Effector memory CD8-positive, alpha-beta T cell (primary cell): ENCODE measurements at places on chromosomes 16 and 17.

DNA sequence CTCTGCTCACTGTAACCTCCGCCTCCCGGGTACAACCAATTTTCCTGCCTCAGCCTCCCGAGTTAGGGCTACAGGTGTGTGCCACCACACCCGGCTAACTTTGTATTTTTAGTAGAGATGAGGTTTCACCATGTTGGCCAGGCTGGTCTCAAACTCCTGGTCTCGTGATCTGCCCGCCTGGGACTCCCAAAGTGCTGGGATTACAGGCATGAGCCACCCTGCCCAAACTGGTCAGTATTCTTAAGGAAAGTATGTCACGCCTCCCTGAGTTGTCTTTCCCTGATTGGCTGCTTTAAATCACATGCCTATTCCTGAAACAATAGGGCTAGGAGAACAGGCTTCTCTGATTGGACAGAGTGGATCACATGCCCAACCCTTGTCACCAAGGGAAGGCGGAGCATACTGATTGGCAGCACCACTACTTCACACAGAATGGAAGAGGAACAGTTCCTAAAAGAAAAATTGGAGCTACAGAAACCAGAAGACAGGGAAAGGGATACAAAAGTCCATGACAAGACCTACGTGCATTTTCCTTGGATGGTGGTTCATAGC, 17.6 kb upstream of the CYB5B start:
- no peak for DNase-seq

DNA sequence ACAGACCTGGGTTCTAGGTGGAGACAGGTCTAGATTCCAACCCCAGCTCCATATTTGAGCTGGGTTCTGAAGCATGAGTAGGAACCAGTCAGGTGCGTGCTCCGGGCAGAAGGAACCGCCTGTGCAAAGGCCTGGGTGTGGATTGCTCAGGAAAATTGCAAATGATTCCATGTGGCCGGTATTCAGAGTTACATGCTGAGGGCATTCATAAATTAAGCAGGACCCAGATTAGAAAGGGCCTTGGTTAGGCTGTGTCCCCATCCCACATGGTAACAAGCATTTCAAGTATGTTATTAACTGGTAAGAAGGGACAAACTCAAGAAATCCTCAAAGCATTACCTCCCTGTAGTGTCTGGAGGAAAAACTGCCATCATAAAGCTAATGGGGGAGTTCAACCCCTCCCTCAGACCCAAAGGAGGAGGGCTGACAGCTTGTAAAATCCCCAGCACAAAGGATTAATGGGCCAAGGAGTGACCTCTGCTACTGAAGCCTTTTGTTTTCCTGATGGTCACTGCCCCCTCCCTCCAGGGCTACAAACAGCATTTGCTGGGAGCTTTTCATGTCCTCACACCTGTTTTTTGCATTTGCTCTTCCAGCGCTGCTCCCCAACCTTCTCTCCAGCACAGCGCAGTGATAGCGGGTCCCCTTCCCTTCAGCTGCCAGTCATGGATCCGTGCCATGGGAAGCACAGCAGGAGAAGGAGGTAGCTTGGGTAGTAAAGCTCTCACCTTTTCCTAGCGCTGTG, 218.0 kb downstream of the C16orf95 start:
- DNase-seq, result no peak

GRCh38 chr16:48378836-48379235, 6.4 kb downstream of the SIAH1 start:
- DNase-seq, result no peak

- no peak for DNase-seq
These were observed 78.0 kb upstream of the GAS7 start for GRCh38 chr17:10276436-10276835.

DNA sequence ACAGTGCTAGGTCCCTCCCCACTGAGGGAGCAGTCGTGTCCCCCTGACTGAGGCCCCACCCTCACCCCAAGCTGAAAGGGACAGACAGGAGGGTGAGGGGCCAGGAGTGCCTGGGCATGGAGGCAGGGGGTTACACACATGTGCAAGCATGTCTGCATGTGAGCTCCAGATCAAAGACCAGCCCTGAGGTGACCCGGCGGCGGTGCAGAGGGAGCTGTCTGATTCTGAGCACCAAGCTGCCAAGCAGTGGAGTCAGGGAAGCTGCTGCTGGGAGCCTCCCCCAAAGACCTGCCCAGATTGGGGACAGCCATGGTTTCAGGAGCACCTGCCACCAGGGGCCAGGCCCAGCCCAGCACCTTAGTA, 5.5 kb downstream of the DLX3 start:
- no peak for DNase-seq

DNA sequence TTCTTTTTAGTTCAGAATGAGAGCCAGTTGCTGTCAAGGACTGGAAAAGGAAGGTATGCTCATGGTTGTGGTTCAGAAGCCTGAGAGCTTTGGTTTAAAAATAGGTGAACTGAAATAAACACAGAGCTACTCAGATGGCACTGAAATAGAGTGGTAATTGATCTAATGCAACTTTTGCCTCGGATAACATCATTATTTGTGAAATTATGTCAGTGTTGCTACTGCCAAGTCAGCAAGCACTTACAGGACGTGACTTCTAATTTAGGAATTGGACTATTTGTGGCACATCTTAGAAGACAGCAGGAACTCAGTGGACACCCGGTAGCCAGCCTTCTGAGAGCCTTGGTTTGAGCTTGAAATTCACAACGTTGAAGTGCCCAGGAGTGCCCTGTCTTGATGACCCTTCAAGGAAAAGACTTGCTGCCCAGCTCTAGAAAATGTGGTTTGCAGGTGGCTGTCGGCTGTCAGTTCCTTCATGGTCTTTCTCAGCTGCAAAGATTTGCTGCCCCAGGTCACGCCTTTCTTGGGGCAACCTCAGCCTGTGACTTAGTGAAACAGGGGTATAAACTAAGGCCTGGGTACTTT, 42.0 kb upstream of the XYLT1 start:
- no peak for DNase-seq

- DNase-seq, result no peak
These were observed 234.9 kb upstream of the CIBAR2 start for GRCh38 chr16:85347213-85347591.

DNA sequence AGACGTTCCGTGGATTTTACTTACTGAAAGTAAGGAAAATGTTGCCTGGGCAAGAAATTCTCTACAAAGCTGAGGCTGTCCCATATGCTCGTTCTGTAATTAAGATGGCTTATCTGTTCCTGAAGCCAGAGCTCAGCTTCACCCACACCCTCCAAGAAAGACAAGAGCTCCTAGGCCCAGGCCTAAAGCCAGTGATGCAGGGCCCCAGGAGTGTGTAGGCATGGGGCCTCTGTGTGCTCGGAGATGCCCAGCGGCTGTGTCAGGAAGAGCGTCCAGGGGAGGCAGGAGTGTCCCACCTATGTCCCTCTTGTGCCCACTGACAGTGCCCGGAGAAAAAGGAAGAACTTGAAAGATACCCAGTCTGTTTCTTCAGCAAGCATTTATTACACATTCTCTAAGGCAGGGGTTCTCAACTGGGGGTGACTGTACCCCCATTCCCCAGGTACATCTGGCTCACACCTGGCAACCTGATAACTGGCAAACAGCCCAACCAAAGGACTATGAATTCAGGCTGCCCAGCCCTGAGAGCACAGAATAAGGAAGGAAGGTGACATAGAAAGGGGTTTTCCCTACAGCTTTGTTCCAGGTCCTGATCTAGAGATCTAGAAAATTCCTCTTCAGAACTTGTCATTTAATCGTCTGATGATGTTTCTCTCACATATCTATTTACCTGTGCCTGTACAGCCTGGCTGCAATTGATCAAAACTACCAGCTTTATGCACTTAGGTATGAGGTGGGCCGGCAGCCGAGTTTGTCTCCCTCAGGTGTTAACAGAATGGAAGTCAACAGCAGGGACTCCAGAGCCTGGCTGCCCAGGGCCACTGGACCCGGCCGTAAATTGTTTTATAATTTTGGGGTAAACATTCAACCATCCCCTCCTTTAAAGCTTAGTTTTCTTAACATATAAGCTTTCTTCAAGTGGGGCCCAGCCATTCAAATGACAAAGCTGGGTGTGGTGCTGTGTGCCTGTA, 12.0 kb downstream of the SNN start:
- DNase-seq, result no peak

DNA sequence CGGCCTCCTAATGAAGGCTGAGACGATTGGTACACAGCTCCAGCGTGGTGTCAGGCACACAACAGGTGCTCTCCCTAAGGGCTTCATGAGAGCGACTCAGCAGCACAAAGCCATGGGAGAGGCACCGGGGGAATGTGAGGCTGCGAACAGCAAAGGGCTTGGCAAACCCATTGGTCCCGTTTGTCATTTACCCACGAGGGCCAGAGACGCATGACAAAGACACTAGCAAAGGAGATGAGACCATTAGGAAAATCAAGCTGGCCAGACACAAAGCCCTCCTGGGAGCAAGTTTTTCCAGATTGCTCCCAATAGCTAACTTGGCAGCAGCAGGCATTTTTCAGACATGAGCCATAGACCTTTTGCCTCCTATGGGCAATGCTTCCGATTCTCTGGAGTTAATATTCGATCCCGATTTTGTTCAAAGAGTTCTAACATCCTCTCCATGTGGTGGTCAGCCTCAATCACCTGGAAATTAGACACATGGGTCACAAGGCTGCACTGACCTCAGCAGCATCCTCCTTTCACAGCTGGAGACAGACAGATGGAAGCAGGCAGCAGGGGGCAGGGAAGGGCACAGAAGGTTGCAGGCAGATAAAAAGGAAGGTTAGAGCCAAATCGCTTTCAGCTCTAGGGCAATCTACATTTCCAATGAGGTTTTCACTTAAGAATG, 38.2 kb downstream of the TK2 start:
- DNase-seq, result no peak

- no peak for DNase-seq
These were observed 29.4 kb upstream of the NAT9 start for GRCh38 chr17:74805591-74805991.

DNA sequence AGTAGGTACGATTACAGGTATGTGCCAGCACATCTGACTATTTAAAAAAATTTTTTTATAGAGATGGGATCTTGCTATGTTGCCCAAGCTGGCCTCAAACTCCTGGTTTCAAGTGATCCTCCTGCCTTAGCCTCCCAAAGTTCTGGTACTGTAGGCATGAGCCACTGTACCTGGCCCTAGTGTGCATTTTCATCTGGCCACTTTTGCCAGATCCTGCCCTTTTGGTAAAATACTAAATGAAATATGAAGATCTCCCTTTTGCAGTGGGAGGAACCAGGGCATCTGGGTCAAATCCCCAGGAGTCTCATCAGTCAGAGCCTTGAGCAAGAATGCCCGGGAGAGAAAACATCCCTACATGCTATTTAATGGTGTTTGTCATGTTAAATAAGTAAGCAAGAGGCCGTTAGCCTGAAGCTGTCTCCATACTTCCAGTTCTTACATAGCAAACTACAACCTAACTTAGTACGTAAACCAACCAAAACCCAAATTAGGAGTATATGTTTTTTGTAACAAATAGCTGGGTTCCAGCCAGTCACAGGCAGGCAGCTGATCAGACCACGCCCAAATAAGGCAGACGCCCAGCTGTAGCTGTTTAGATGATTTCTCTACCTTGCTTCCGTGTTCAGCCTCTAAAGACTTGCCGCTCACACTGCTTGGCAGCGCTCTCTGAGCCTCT, 46.5 kb upstream of the CLEC18A start:
- DNase-seq, result no peak

GRCh38 chr17:54834086-54834485, 66.6 kb upstream of the TOM1L1 start:
- no peak for DNase-seq

- no peak for DNase-seq
These were observed 6.8 kb upstream of the RNF213 start for GRCh38 chr17:80253631-80254395.

GRCh38 chr16:89641458-89642119, 15.9 kb downstream of the CHMP1A start:
- DNase-seq, result no peak

DNA sequence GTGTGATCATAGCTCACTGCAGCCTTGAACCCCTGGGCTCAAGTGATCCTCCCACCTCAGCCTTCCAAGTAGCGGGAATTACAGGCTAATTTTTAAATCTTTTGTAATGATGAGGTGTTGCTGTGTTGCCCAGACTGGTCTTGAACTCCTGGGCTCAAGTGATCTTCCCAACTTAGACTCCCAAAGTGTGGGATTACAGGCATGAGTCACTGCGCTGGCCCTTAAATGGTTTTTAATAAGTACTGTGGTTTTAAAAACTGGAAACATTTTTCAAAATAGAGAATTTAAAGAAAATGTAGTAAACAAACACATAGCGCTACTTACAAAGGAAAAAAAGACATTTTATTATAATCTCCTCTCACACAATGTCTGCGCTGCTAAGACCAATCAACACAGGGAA, 32.2 kb downstream of the MARCHF10 start:
- no peak for DNase-seq

DNA sequence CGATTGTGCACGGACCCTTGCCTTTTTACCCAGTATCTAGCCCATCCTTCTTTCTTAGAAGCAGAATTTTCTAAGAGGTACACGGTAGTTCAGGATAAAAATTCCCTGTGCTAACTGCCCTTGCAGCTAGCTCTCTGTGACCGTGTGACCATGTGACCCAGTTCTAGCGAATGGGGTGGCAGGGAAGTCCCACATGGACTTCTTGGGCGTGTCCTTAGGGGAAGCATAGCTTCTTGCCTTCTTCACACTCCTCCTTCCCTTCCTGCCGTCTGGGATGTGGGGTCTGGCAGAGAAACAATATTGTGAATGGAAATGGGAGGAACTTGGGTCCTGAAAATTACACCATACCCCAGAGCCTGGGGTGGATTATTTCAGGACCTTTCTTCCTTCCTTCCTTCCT, 670.7 kb downstream of the MAF start:
- no peak for DNase-seq

GRCh38 chr16:86512860-86513470, 2.6 kb downstream of the FOXF1 start:
- DNase-seq, result no peak

DNA sequence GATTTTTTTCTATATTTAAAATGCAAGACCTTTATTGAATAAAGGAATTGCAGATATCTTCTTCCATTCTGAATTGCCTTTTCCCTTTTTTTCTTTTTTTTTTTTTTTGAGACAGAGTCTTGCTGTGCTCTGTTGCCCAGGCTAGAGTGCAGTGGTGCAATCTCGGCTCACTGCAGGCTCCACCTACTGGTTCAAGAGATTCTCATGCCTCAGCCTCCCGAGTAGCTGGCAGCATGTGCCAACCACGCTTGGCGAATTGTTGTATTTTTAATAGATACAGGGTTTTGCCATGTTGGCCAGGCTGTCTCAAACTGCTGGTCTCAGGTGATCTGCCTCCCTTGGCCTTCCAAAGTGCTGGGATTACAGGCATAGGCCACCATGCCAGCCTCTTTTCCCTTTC, 151.5 kb downstream of the CEP112 start:
- DNase-seq, result no peak

- DNase-seq, result no peak
These were observed 28.2 kb downstream of the SLC39A11 start for GRCh38 chr17:73064084-73064938.

DNA sequence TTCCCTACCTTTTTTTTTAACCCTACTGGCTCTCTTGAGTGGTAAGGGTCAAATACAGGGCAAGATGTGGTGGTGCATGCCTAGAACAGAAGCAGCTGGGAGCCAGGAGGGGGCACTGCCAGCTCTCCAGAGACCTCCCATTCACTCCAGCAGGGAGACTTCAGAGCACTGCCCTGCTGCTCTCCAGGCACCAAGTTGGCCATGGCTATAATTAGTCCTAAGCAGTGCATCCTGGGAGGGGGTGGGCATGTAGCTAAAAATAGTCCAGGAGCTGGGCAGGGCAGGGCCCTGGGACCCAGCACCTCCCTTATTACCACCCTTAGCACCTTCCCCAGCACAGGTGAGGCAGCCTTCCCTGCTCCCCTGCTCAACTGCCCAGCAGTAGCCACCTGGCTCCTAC, 3.5 kb downstream of the CORO6 start:
- DNase-seq, result no peak

- no peak for DNase-seq
These were observed 11.1 kb downstream of the RAB40B start for GRCh38 chr17:82687375-82687861.
